NCI-H510A (cell line): ENCODE measurements at places on chromosomes 1 and 21.

GRCh38 chr1:153355445-153356071 is 2.1 kb upstream of the S100A9 start:
- DNase-seq = no peak

GRCh38 chr21:36218691-36219090 is 62.1 kb downstream of the DOP1B start:
- DNase-seq = no peak

GRCh38 chr1:218164930-218165700 is 120.0 kb upstream of the RRP15 start:
- DNase-seq = no peak

DNA sequence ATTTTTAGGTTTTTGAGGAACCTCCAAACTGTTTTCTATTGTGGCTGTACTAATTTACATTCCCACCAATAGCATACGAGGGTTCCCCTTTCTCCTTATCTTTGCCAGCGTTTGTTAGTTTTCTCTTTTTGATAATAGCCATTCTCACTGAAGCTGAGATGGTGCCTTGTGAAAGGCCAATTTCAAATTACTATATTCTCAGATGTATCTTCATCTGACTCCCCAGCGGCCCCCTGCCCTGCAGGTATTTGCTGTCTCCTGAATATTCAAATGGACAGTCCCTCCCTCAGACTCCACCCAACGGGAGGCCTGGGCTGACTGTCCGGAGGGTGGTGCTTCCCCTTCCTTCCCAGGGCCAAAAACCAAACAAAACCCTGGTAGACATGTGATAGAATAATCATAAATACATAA is 33.5 kb upstream of the TARBP1 start:
- DNase-seq = no peak

GRCh38 chr1:78833491-78833890 is 173.0 kb downstream of the ADGRL4 start:
- peak; percentile 45 for DNase-seq

GRCh38 chr1:91844862-91845528 is 41.0 kb downstream of the TGFBR3 start:
- no peak for DNase-seq

DNA sequence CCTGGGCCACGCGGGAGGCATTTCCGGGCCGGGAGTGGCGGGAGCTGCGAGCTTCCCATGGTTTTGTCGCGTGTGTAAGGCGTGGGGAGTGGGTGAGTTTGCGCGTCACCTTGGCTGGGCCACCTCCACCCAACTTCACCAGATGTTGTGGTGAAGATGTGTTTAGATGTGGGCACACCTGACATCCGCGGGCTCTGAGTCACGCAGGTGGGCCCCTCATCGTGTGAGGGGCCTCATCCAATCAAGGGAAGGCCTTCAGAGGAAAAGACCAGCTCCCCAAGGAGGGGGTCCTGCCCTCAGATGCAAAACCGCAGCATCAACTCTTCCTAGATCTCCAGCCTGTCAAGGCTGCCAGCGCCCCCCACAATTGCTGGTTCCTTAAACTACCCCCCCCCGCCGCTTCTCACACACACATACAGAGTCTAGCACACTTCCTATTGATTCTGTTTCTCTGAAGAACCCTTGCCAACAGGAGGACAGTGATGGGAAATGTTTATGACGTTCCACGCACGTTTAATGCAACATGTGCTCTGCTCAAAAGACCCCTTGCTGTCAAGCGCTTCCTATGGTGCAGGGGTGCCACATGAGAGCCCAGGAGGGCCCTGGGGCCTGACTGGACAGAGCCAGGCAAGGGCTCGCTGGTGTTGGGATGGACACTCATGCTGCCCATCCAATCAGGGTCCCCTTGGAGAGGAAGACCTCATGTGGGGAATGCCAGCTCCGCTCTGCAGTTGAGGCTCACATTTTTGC is 11.9 kb downstream of the ACTRT2 start:
- DNase-seq = no peak

DNA sequence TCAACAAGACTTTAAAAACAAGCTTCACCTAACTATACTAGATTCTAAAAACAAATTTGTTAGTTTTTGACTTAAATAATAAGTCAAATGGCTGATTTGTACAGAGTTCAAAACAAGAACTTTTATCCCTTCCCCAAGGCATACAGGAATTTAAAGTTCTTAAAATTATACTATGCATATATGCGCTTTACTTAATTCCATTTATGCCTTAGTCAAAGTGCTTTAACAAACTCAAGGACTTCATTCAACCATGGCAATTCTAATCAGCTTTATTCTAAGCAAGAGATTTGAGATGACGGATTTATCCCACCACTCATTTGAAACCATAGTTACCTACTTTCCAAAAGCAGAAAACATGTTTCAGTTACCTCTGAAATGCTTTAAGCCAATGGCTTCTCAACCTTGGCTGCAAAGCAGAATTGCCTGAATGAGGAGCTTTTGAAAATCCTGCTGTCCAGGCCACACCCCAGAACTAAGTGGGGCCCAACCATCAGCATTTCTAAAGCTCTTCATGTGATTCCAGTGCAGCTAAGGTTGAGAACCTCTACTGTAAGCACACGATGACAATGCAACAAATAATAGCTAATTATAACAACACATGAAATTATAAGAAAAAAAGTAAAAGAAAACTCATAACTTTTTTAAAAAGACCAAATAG is 44.6 kb downstream of the TTLL7 start:
- no peak for DNase-seq

GRCh38 chr1:230504310-230504709 is 78.2 kb upstream of the PGBD5 start:
- no peak for DNase-seq

DNA sequence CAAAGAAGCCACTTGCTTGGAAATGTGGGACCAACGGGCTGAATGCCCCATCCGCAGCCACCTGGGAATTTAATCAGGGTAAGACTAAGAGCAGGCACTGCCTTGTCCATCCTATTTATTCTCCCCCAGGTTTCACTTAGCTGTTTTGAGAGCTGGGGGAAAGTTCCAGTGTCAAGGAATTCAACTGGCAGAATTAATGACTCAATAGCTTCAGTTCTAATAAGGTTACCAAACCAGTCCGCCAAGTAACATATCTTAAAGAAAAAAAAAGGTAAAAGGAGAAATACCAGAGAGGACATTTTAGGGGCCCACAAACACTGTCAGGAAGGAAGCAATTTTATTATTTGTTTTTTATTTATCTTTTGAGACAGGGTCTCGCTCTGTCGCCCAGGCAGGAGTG is 157.6 kb upstream of the SOD1 start:
- no peak for DNase-seq

GRCh38 chr1:221633841-221634409 is 108.0 kb downstream of the DUSP10 start:
- no peak for DNase-seq

DNA sequence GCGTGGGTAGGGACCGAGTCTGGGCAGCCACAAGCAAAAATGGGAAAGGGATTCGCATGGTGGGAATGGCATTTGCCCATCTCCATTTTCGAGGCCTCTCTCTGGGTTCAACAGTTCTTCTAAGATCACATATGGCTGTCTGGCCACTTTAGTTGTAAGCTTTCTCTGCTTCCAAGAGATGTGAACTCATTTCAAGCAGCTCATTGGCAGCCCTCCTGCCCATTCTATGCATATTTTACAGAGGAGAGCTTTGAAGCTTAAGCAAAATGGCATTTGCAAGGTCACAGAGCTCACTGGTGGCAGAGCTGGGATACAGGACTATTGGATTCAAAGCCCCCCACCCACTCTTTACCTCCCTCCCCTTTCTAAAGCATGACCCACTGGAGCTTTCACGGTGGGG is 93.7 kb downstream of the HHIPL2 start:
- DNase-seq = no peak

DNA sequence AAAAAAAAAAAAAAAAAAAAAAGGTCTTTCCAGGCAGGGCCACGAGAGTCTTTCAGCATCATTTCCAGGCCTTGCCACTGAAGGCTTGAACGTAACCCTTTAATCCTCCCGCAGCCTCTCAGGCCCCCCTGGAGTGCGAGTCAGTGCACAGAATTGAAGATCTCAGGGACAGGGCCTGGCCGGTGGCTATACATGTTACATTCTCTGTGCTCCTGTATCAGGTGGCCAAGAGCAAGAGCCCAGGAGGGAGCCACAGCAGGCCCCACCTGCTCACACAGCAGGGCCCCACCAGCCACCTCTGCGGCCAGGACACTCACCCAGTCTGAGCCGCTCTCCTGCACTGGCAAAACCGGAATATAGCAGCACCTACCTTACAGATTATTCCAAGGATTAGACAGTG is 34.1 kb upstream of the SLC25A33 start:
- peak; percentile 96 for DNase-seq

DNA sequence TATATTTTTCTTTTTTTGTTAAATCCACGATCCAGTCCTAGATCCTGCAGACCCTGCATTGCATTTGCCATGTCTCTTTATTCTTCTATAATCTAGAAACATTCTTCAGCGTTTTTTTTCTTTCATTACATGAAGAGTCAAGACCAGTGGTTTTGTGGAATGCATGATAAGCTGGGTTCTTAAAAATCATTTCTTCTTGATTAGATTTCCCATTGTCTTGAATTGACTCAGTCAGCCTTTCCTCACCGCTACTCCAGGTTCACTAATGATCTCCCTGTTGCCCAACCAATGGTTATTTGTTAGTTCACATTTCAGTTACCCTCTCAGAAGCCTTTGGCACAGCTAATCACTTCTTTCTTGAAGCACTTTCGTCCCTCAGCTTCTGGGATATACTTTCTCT is 25.2 kb downstream of the CHD1L start:
- DNase-seq = no peak

DNA sequence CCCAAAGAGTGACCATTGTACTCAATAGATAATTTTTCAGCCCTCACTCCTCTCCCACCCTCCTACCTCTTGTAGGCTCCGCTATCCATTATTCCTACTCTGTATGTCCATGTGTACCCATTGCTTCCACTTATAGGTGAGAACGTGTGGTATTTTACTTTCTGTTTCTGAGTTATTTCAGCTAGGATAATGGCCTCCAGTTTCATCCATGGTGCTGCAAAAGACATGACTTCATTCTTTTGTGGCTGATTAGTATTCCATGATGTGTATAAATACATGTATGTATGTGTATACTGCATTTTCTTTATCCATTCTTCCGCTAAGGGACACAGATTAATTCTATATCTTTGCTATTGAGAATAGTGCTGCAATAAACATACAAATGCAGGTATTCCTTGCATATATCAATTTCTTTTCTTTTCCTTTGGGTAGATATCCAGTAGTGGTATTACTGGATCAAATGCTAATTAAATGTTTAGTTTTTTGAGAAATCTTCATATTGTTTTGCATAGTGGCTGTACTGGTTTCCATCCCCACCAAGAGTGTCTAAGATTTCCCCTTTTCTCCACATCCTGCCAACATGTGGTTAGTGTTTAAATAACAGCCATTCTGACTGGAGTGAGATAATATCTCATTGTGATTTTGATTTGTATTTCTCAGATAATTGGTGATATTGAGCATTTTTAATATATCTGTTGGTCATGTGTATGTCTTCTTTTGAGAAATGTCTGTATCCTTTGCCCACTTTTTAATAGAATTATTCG is 4.9 kb downstream of the LY9 start:
- DNase-seq = no peak

DNA sequence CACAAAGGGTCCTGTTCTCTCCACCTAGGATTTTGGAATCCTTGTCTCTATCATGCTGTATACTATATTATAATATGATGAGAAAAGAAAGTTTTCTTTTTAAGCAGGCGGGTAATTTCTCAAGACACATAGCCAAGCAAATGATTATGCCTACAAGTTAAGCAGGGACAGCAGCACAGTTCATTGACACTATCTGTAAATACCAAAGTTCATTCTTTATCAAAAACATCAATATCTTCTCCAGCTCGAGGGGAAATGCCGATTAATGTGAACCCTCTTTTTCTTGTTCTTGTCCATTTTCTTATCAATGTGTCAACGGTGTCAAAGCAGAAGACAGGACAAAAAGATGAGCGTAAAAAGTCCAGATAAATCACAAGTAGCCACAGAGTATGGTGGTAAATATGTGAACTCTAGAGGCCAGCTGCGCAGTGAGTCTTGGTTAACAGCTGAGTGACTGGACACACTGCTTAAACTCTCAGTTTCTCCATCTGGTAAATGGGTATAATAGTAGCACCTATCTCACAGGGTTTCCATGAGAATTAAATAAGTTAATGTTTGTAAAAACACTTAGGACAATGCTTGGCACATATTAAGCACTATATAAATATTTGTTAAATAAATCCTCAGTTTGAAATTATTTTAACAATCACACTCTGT is 30.9 kb downstream of the LPAR3 start:
- no peak for DNase-seq

- no peak for DNase-seq
Measured at GRCh38 chr1:234515411-234515810, 36.4 kb upstream of the TARBP1 start.

- no peak for DNase-seq
Measured at GRCh38 chr21:16239659-16240265, 510.0 kb downstream of the USP25 start.

- DNase-seq = no peak
Measured at GRCh38 chr1:31614414-31615005, 3.0 kb upstream of the HCRTR1 start.

DNA sequence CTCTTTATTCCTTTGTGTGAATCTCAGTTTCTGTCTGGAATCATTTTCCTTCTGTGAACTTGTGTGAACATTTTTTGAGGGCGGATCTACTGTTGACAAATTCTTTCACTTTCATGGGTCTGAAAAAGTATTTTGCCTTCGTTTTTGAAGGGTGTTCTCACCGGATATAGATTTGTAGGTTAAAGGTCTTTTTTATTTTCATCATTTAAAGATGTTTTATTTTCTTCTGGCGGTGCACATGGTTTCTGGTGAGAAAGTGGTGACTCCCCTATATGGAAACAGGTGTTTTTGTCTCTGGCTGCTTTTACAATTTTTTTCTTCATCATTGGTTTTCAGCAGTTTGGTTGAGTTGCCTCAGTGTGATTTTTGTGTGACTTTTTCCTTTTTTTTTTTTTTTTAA is 94.9 kb downstream of the DYRK1A start:
- DNase-seq = no peak

DNA sequence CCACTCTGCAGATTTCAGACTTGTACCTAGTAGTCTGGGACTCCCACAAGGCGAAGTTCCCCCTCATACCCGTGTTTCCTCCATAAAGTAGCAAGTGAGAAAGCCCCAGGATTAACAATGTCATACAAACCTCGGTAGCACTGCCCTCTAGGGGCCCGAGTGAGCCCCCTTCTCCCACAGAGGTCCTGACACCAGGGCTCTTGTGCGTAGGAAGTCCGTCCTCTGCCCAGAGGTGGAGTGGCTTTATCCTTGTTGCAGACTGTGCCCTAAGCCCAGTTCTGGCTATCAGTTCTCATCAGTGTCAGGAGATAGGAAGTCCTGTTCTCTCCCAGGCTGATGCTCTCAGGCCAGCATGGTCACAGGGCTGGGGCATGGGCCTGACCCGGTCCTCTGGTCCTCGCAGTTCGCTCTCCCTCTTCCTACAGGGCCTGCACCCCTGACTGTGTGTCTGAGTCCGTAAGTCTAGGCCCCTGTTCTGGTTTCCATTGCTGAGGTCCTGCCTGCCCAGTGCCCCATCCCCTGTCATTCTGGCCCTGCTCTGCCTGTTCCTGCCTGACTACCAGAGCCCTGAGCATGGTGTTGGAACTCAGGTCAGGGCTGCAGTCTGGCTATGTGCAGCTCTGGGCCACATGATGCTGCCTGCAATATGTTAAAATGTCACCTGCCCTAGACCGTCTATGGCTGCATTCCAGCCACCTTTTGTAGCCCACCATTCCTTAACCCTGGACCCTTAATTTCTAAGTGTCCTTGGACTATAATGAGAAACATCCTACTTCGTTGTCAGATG is 285.6 kb downstream of the ASTN1 start:
- DNase-seq = no peak

GRCh38 chr1:84800090-84801073 is 92.6 kb downstream of the LPAR3 start:
- DNase-seq = no peak
